ENCODE measurements at places on chromosomes 5 and 9. TPM values are rescaled to one million over a fixed set of nuclear protein-coding genes. Genes with fewer than 3 reads are reported as not detected.

- no peaks in the 10 kb centered on the region for H3K36me3 ChIP-seq
- no peak for DNase-seq
- no peak overlapping the region for H3K4me3 ChIP-seq
- H3K27me3 ChIP-seq, result no peaks in the 10 kb centered on the region
- no peak overlapping the region for H3K27ac ChIP-seq
- peaks cover 53% of the 10 kb centered on the region for H3K4me1 ChIP-seq
Measured at GRCh38 chr5:150520747-150521521, 13.0 kb downstream of the NDST1 start.

- no peaks in the 10 kb centered on the region for H3K36me3 ChIP-seq
- H3K27me3 ChIP-seq, result no peaks in the 10 kb centered on the region
- no peak overlapping the region for H3K4me3 ChIP-seq
- peak overlapping the region; percentile 2 for H3K27ac ChIP-seq
- no peak for DNase-seq
Measured at GRCh38 chr9:111839387-111839786, 44.6 kb upstream of the SHOC1 start.

GGTA1 gene
- not detected for total RNA-seq

GRCh38 chr5:95487880-95488279 is 66.9 kb downstream of the SKIC3 start:
- H3K36me3 ChIP-seq, result peaks cover 56% of the 10 kb centered on the region
- H3K4me3 ChIP-seq, result no peak overlapping the region
- no peaks in the 10 kb centered on the region for H3K27me3 ChIP-seq
- no peak for DNase-seq

NUTM2G gene
- not detected for total RNA-seq

GARIN3 gene
- not detected for total RNA-seq

DNA sequence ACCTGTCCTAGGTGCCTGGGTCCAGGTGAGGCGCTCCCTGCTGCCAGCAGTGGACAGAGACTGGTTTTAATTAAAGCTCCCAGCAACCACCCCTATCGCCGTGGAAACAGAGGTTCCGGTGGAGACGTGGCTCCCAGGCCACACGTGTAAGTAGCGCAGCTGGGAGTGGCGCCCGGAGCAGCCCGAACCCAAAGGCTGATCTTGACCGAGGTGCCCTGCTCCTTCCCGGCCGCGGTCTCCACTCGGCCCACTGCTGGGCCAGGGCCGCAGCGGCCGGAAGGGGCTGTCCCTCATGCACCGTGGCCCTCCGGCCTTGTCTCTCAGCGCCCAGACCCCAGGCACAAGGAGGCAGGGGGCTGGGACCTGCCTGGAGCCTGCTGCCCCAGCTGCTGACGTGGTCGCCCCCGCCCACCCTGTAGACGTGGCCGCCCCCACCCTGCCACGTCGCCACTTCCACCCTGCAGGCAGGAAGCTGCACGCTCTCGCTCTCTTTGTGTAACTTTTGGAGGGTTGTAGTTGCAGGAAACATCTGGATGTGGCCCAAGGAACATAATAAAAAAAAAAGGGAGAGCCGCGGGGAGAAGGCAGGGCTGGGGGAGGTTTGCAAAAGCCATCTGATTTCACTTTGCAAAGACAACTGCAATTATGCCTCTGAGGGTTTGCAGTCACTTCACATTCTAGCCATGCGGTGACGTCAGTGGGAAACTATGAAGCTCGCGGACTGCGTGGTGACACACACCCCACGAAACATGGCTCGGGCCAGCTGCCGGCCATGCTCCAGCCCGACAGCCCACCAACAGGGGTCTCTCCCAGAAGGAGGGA is 129.9 kb downstream of the RXRA start:
- no peaks in the 10 kb centered on the region for H3K36me3 ChIP-seq
- no peaks in the 10 kb centered on the region for H3K27me3 ChIP-seq
- H3K27ac ChIP-seq, result peak overlapping the region; percentile 87
- DNase-seq, result peak; percentile 81
- peak overlapping the region; percentile 32 for H3K4me3 ChIP-seq
- peaks cover 24% of the 10 kb centered on the region for H3K4me1 ChIP-seq

GRCh38 chr9:113625486-113625885 is 162.0 kb downstream of the RGS3 start:
- H3K4me3 ChIP-seq, result no peak overlapping the region
- H3K27me3 ChIP-seq, result no peaks in the 10 kb centered on the region
- H3K27ac ChIP-seq, result no peak overlapping the region
- H3K4me1 ChIP-seq, result peaks cover 18% of the 10 kb centered on the region
- DNase-seq, result no peak

- no peak overlapping the region for H3K4me3 ChIP-seq
- DNase-seq, result no peak
- no peaks in the 10 kb centered on the region for H3K4me1 ChIP-seq
Measured at GRCh38 chr5:147472664-147473475, 37.0 kb downstream of the DPYSL3 start.

DBH gene
- not detected for total RNA-seq

DNA sequence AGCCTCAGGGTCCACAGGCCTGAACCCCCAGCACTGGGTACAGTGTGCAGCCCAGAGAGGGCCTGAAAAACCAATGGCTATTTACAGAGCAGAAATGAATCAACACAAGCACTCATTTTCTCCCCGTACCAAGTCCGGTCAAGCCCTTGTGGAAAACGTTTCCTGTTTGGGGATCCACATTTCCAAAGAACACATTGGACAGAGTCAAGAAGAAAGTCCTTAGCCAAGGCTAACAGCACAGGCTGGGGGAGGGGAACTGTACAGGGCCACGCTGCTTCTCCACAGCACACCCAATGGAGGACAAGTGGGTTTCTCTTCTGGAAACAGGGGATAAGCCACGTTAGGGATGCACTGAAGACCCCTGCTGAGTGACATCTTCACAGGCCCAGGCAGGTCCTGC is 62.3 kb downstream of the NSUN2 start:
- H3K36me3 ChIP-seq, result no peaks in the 10 kb centered on the region
- peaks cover 4% of the 10 kb centered on the region for H3K27me3 ChIP-seq
- no peak for DNase-seq
- H3K27ac ChIP-seq, result no peak overlapping the region
- H3K4me1 ChIP-seq, result no peaks in the 10 kb centered on the region
- H3K4me3 ChIP-seq, result no peak overlapping the region

- H3K4me3 ChIP-seq, result no peak overlapping the region
- DNase-seq, result no peak
- H3K4me1 ChIP-seq, result no peaks in the 10 kb centered on the region
- H3K36me3 ChIP-seq, result no peaks in the 10 kb centered on the region
- H3K27ac ChIP-seq, result no peak overlapping the region
Measured at GRCh38 chr5:102289251-102289899, 6.7 kb downstream of the SLCO4C1 start.

GRCh38 chr9:95736370-95736769 is 139.1 kb upstream of the ERCC6L2 start:
- peaks cover 20% of the 10 kb centered on the region for H3K4me1 ChIP-seq
- DNase-seq, result no peak
- H3K27me3 ChIP-seq, result no peaks in the 10 kb centered on the region
- no peak overlapping the region for H3K4me3 ChIP-seq
- H3K36me3 ChIP-seq, result no peaks in the 10 kb centered on the region

TMC1 gene
- total RNA-seq, result not detected

DNA sequence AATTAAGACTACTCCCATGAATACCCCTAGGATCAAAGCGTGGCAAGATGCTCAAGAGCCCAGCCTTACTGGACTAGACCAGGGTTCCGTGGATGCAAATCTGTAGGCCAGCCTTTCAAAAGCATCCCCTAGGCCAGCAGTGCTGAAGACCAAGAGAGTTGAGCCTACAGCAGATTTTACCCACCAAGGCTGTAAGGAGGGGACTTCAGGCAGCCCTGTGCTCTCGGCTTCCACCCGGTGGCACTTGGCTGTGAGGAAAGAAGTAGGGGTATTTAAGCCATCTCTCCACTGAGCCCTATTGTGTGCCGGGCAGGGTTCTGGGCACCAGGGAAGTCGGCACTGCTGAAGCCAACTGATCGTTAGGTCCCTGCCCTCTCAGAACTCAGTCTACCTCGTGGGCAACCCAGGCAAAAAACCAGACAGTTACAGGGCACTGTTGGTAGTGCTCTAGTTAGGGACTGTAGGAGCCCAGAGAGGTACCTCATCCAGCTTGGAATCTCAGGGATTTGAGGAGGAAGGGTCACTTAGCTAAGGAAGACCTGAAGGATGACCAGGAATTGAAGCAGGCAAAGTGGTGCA is 25.5 kb downstream of the TCF7 start:
- H3K27me3 ChIP-seq, result no peaks in the 10 kb centered on the region
- no peak overlapping the region for H3K27ac ChIP-seq
- no peaks in the 10 kb centered on the region for H3K36me3 ChIP-seq
- H3K4me1 ChIP-seq, result peaks cover 6% of the 10 kb centered on the region

GRCh38 chr5:158056130-158056825 is 197.3 kb upstream of the CLINT1 start:
- H3K27me3 ChIP-seq, result no peaks in the 10 kb centered on the region
- no peak for DNase-seq
- H3K4me3 ChIP-seq, result no peak overlapping the region
- H3K36me3 ChIP-seq, result no peaks in the 10 kb centered on the region
- no peak overlapping the region for H3K27ac ChIP-seq

DNA sequence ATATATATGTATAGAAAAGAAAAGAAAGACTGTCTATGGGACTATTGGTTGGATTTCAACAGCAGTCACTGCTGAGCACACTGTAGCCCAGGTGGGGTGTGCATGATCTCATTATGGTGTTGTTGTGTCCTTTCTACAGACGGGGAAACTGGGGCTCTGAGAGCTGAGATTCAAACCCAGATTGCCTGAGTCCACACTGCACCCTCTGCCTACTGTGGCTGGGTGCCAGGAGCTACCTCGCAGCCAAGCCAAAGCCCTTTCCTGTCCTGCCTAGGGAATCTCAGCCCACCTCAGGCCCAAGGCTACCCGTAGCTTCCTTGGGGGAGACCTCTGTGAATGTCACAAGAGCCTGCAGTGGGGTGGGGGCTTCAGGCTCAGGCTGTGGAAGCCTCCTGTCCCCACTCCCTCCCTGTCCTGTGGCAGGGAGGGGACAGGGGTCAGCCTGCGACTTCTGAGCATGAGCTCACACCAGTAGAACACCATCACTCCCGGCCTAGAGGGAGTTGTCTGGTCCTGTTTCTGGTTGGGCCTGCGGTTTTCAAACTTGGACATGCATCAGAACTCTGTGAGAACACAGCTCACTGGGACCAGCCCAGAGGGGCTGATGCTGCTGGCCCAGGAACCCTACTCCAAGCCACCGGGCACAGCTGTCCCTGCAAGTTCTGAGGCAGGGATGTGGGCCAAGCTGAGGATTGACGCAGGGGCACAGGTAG is 7.9 kb upstream of the NINJ1 start:
- DNase-seq, result no peak
- H3K4me3 ChIP-seq, result no peak overlapping the region
- no peaks in the 10 kb centered on the region for H3K36me3 ChIP-seq
- no peaks in the 10 kb centered on the region for H3K27me3 ChIP-seq

DNA sequence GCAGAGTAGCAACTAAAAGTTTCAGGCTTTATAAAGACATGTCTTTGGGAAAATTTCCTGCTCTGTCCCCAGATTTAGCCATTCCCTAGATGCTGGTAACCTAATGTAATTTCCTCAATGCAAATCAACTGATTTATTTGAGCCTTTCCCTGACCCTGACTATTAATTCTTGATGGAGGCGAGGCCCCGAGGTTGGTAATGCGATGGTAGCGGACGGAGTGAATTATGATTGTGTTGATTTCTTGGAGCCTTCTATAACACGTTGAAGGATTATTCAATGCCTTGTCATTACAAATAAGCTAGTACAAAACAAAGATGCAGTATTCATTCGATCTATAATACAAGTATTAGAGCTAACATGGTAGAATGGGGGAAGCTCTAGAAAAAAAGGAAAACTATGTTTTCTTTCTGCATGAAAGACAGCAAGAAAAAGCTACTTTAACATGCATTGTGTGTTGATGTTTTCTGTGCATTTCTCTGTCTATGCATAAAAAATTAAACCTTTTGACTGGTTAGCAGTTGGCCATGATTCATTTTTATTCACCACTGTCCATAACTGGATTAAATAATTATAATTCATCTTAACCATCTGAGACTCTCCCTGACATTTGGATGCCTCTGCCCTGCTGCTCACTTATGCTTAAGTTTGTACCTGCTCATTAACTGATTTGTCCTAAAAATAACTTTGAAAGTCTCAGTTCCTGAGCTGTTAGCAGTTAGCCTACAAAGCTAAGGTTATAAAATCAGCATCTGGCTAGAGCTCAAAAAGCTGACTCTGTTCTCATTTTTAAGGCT is 490.2 kb upstream of the NUDT12 start:
- H3K36me3 ChIP-seq, result no peaks in the 10 kb centered on the region
- no peak overlapping the region for H3K4me3 ChIP-seq
- DNase-seq, result no peak
- no peak overlapping the region for H3K27ac ChIP-seq
- no peaks in the 10 kb centered on the region for H3K4me1 ChIP-seq

TSPAN17 gene
- 27.7 TPM for total RNA-seq

ACER2 gene
- 6.7 TPM for total RNA-seq

GRCh38 chr9:15755660-15756059 is 202.8 kb downstream of the CCDC171 start:
- DNase-seq, result no peak
- H3K36me3 ChIP-seq, result no peaks in the 10 kb centered on the region
- H3K4me3 ChIP-seq, result no peak overlapping the region
- H3K4me1 ChIP-seq, result no peaks in the 10 kb centered on the region

GRCh38 chr5:75072061-75072460 is 19.7 kb upstream of the GCNT4 start:
- DNase-seq, result no peak
- no peak overlapping the region for H3K27ac ChIP-seq
- H3K36me3 ChIP-seq, result no peaks in the 10 kb centered on the region
- no peak overlapping the region for H3K4me3 ChIP-seq
- no peaks in the 10 kb centered on the region for H3K4me1 ChIP-seq
- no peaks in the 10 kb centered on the region for H3K27me3 ChIP-seq

GRCh38 chr5:82422751-82423181 is 144.6 kb upstream of the RPS23 start:
- no peaks in the 10 kb centered on the region for H3K36me3 ChIP-seq
- peak; percentile 9 for DNase-seq
- H3K4me1 ChIP-seq, result no peaks in the 10 kb centered on the region
- no peaks in the 10 kb centered on the region for H3K27me3 ChIP-seq

GRCh38 chr5:13606051-13606450 is 338.4 kb downstream of the DNAH5 start:
- H3K4me3 ChIP-seq, result no peak overlapping the region
- H3K4me1 ChIP-seq, result no peaks in the 10 kb centered on the region

DNA sequence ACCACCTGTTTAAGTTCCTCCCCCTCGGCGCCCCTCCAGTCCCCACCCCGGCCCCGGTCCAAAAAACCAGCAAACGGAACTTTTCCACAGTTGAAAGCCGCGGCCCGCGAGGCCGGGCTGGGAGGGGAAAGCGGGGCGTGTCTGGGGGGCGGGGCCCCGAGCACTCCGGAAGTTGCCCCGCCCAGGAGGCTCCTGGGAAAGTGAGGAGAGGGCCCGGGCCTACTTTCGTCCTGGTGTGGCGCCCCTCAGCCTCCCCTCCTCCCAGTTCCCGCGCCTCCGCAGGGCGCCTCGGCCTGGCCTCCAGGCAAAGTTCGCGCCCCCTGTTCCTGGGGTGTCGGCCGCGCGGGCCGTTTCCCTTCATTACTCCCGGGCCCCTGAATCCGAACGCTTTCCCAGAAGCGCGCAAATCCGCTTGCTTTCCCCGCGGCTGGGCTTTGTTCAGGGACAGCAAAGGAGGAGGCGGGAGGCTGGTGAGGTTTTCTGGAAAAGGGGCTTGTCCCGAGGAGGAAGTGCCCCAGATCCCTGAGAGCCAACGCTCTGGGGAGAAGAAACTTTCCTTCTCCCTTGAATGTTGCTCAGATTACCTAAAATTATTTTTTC is 4.5 kb upstream of the DMRT3 start:
- H3K4me3 ChIP-seq, result no peak overlapping the region
- H3K27ac ChIP-seq, result no peak overlapping the region
- peak; percentile 46 for DNase-seq
- H3K27me3 ChIP-seq, result peaks cover 100% of the 10 kb centered on the region
- H3K36me3 ChIP-seq, result no peaks in the 10 kb centered on the region
- H3K4me1 ChIP-seq, result peaks cover 10% of the 10 kb centered on the region

PCDHB9 gene
- 0.40 TPM for total RNA-seq

GRCh38 chr9:133901184-133901835 is 90.8 kb downstream of the VAV2 start:
- H3K27me3 ChIP-seq, result no peaks in the 10 kb centered on the region
- no peaks in the 10 kb centered on the region for H3K4me1 ChIP-seq
- no peak overlapping the region for H3K4me3 ChIP-seq
